A172 (cell line): ENCODE measurements at places on chromosomes 16 and 17.

GRCh38 chr16:12321311-12321842 lies 344.8 kb downstream of the SNX29 start:
- DNase-seq: no peak

- no peak for DNase-seq
Observed at GRCh38 chr17:68581863-68582645, 19.1 kb downstream of the FAM20A start.

DNA sequence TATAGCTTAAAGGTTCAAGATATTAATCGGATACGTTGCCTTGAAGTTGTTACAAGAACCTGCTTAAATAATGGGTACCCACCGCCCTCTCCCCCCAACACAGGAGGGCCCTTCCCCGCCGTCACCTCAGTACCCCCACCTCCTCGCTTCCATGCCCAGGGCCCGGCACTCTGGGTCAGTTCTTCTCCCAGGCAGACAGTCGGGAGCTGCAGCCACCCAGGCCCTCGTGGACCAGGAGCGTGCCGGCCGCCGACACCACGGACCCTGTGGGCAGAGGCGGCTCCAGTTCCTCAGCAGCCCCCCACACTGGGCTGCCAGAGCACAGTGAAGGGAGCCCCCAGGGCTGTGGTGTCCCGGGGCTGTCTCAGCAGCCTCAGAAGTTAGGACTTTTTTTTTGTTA lies 80.9 kb upstream of the ZNF750 start:
- no peak for DNase-seq

- no peak for DNase-seq
Observed at GRCh38 chr17:46173153-46173552, 20.1 kb downstream of the KANSL1 start.

- no peak for DNase-seq
Observed at GRCh38 chr17:36937959-36938565, 787 bp downstream of the LHX1 start.
